Activated CD4-positive, alpha-beta T cell treated with anti-CD3 and anti-CD28 coated beads for 1 hour (primary cell): ENCODE measurements at places on chromosomes 4 and X.

DNA sequence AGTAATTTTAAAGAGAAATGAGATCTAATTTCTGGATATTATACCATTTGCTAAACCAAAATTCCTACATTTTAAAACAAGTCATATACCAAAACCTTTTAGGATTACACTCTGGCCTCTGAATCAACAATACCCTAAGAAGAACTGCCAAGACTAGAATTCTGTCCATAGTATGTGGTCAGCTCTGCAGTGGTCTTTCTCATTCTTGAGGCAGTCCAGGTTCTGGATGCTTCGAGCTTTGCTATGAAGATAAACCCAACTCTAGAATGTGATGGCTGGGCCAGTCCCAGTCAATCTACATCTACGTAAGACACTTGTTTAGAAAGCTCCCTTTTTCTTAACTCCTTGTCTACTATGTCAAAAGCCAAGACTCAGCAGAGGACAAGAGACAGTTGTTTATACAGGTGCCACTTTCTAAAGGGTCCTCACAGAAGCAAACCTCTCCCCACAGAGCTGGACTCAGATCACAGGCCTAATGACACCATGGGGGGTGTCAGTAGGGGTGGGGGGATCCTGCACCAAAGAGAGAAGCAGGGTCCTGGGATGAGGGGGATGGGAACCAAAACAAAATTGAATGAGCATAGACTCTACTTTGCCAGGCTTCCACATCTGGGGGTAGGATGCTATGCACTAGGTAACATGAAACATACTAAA, 63.2 kb downstream of the SH3RF1 start:
- no peak for DNase-seq

DNA sequence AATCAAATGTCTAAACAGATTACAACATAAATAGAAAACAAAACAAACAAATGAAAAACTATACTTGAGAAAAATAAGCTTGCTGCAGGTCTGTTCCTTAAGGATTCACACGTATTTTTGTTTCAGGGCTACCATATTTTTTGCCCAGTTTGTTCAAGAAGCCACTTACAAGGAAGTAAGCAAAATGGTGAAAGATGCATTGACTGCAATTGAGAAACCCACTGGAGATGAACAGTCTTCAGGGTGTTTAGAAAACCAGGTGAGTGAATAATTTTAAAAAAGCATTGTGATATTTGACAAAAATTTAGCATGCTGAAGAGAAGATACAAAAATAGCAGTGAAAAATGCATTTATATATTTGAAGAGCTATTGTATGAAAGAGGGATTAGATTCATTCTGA, 2.0 kb downstream of the AFP start:
- no peak for DNase-seq

GRCh38 chrX:154317391-154317995, 21.9 kb downstream of the TKTL1 start:
- DNase-seq: no peak

- peak; percentile 10 for DNase-seq
Measured at GRCh38 chrX:24395775-24396174, 35.3 kb downstream of the SUPT20HL1 start.

GRCh38 chr4:183354219-183354618, 32.0 kb upstream of the CLDN24 start:
- no peak for DNase-seq

GRCh38 chr4:159178979-159179969, 76.4 kb downstream of the RAPGEF2 start:
- DNase-seq: no peak

DNA sequence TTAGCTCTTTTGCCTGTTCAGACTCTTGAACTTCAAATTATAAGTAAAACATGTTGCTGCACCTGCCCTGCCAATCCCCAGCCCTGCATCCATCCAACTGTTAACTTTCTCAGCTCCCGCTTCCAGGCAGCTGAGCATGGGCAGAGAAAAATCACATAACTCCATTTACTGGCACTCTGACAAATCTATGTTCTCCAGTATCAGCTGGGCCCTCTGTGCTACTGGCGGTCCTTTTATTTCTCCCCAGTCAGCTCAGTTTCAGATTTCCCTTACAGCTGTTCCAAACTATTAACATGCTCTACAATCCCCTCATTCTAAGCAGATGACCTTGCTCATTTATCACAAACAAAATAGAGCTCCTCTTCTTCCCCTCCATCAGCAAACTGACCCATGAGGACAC, 240.4 kb upstream of the TET2 start:
- no peak for DNase-seq

GRCh38 chr4:78293821-78294301, 236.7 kb downstream of the FRAS1 start:
- no peak for DNase-seq

DNA sequence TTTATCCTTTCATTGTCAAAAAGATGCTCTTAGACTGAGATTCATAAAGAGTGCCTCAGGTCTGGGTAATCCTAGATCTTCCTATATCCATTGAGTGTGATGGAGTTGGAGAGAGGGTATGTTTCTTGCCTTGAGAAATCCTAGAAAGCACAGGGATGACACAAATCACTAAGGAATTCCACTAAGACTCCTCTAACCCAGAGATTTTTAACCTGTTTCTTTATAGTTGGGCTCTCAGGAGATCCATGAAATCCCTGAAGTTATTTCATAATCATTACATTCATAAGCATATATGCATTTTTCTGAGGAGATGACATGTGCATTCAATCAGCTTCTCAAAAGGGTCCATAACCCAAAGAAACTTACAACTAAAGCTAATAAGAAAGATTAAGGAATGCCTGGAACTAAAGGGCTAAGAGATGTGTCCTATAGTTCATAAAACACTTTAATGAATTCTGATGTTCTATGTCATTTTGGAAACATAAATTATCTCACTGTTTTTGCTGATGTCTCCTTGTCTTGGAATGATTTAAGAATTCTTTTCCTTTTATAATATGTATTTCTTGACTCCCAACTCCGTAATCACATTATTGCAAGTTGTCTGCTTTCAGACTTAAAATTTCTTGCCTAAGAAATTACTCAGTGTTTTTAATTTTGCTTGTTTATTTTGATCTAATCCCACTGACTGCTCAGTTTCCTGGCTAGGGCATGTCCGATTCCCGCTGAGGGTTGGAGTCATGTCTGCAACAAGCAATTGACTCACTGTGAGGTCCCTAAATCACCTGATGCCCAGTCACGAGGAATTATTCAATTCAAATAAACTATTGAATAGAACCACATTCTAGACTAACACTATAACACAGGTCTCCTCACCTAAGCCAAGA, 2.8 kb upstream of the AMTN start:
- no peak for DNase-seq

DNA sequence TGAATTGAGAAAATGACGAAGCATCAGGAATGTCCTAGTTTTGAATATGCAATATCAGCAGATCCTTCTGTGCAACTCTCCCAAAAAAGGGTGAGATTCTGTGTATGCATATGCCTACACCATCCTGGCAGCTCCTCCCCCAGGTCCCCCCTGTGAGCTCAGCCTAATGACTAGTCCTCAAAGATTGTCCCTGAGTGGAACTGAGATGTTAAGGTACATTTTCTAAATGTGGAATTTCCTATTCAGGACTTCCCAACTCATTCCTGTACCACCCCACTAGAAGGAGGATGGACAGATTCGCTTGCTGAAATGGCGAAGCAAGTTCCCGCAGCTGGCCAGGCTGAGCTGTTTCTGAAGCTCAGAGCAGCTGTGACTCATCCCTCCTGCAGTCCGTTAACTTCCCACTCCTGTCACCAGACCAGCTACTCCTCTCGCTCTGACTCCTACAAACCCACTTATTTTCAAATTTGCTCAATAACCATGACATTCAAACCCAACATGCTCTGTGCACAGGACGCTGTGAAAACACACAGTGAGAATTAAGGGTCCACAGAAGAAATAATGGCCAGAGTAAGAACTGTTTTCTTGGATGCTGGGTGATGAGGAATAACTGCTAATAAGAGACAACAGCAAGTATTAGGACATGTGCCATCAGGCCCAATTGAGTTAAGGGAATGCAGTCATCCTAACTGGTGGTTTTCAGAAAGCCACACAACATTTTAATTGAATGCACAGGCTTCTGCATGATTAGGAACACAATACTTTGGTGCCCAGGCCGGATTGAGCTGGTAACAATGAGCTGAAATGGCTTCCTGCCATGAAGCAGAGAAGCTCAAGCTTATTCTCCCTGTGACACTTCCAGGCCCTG, 40.0 kb upstream of the IRF2 start:
- no peak for DNase-seq

GRCh38 chrX:110118530-110118929, 115.6 kb downstream of the TMEM164 start:
- DNase-seq: no peak

- DNase-seq: no peak
Measured at GRCh38 chrX:46653482-46653881, 79.9 kb downstream of the CHST7 start.

DNA sequence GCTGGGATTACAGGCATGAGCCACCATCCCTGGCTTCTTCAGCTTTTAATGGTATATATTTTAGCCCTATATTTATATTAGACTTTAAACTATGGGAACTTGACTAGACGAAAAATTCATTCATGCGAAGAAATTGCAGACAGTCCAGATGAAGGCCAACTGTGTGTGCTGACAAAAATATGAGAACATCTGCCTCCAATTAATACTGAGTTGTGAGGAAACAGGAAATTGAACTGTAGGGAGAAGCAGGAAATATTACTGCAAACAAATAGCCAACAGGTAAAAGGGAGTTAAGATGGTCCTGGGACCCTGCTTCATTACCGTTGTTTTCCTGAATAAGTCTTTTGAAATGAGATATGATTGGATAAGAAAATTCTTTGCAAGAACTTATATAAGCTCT, 26.3 kb downstream of the MGARP start:
- DNase-seq: no peak

GRCh38 chr4:154560824-154561231, 2.0 kb upstream of the FGB start:
- DNase-seq: no peak

DNA sequence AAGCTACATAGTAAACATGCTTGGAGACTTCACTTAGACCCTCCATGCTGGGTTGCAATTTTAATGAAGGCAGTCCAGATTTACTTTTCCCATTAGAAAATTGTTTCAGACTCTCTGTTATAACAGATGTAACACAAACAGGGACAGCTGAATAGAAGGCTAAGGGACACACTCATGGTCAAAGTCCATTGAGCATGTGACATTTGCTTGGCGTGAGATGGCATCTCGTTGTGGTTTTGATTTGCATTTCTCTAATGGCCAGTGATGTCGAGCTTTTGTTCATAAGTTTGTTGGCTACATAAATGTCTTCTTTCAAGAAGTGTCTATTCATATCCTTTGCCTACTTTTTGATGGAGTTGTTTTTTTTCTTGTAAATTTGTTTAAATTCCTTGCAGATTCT, 358.2 kb upstream of the CLNK start:
- no peak for DNase-seq

GRCh38 chr4:183760326-183760725, 101.2 kb downstream of the TRAPPC11 start:
- no peak for DNase-seq

DNA sequence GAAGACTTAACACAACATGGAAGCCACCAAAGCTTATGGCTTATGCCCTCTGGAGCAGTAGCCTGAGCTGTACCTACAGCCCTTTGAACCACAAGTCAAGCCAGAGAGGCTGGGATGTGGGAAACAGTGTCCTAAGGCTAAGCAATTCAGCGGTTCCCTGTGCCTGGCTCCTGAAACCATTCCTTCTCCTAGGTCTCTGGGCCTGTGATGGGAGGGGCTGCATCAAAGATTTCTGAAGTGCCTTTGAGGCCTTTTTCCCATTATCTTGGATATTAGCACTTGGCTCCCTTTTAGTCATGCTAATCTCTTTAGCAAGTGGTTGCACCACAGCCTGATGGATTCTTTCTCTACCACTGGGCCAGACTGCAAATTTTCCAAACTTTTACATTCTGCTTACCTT, 140.5 kb upstream of the NUDT10 start:
- no peak for DNase-seq
